ENCODE measurements at places on chromosomes 11 and 22.
A peak's percentile ranks its signal among the peaks of the same experiment; 100 is the strongest.

- DNase-seq: no peak
Measured at GRCh38 chr22:27798511-27799014, 3.0 kb downstream of the MN1 start.

GRCh38 chr11:104984808-104985207 lies 16.4 kb upstream of the CASP4 start:
- no peak for DNase-seq

DNA sequence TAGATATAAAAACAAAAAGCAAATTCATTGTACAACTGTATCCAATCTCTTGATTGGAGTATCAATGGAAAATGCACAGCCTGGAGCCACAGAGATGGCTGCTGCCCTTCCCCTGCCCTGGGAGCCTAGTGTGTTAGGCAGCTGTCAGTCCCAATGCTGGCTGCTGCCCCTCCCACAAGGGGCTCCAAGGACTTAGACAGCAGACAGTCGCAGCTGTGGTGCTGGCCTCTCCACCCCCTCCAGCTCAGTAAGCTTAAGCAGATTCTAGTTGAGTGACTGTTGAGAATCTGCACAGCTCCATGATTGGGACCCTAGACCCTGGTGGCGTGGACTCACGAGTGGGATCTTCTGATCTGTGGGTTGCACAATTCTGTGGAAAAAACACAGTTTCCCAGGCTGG lies 1511.2 kb downstream of the FAM181B start:
- no peak for DNase-seq

DNA sequence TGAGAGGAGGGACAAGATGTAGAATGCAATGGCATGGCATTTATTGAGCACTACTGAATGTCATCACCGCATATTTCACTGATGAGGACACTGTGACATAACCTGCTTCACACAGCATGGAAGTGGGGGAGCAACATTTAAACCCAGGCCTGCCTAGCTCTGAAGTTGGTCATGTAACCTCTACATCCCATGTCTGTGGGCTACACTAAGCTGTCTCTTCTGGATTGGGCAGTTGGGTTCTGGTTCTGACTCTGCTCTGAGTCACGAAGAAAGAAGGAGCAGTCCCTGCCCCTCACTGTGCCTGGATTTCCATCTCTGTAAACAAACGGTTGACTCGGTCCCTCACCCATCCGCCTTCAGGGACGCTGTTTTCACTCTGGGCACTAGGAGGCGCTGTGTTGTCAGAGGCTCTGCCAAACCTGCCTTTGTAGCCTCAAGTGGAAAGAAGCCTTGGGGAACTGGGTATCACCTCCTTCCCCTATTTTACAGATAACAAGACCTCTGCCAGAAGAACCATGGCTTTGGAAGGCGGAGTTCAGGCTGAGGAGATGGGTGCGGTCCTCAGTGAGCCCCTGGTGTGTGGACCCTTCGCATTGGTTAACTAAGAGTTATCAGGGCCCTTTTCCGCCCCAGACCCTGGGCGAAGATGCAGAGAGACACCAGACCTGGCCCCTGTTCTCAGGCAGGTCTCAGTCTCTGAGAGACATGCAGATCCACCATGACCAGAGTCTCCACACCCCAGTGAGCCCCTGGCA lies 12.7 kb upstream of the ARHGEF17 start:
- peak; percentile 38 for DNase-seq

DNA sequence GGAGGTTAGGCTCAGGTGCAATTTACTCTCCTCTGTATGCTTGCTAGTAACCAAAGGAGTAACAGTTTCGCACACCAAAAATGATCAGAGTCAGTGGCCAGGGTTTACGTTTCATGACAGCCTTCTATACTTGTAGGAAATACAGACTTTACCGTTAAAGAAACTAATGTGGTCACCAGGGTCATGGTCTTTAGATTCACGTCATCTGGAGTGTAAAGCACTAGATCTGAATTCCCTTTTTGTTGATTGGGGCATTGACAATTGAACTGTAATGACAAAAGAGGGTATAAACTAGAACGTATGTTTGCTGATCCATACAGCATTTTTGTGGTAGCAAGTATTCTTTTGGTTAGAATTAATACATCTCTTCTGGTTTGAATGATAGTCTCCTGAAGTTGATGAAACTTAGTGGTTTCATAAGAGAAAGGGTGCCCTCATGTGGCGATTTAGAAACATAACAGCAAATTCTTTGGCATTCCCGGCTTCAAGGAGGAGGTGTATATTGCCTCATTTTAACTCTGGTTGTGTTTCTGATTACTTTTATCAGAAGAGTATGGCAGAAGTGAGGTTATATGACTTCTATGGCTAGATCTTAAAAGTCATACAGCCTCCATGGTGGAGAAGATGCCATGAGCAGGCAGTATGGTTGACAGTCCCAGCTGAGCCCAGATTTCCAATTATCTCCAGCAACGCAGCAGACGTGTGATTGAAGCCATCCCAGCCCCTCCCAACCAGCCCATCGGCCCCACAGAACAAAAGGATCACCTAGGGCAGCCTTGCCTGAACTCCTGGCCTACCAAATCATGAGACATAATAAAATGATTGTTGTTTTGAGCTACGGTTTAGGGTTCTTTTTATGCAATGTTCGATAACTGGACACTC lies 35.1 kb downstream of the MMP7 start:
- no peak for DNase-seq
